ENCODE measurements at places on chromosomes 4 and X. TPM values are rescaled to one million over a fixed set of nuclear protein-coding genes. Genes with fewer than 3 reads are reported as not detected.

The BLOC1S4 gene
- 13.7 TPM for total RNA-seq

The OTC gene
- 2.4 TPM for total RNA-seq

The CXCL13 gene
- total RNA-seq = not detected

The CCDC110 gene
- 0.68 TPM for total RNA-seq

The AKAP14 gene
- total RNA-seq = not detected

The FOXR2 gene
- not detected for total RNA-seq

The CLGN gene
- total RNA-seq = 0.51 TPM

The GYPE gene
- 0.17 TPM for total RNA-seq

The IQSEC2 gene
- total RNA-seq = 3.9 TPM

The ALPK1 gene
- total RNA-seq = 4.4 TPM

The AKAP4 gene
- not detected for total RNA-seq

The NR0B1 gene
- not detected for total RNA-seq

The GPR50 gene
- not detected for total RNA-seq

The PTPN13 gene
- 0.37 TPM for total RNA-seq

The UGT2B10 gene
- total RNA-seq = not detected

The SYTL4 gene
- 52.4 TPM for total RNA-seq

The TEX13D gene
- not detected for total RNA-seq

The VSIG4 gene
- total RNA-seq = not detected

The FNIP2 gene
- 62.3 TPM for total RNA-seq

The PDE6B gene
- total RNA-seq = 7.5 TPM

The AREG gene
- 0.34 TPM for total RNA-seq

The ITIH6 gene
- not detected for total RNA-seq

The MAOB gene
- total RNA-seq = 0.23 TPM

The APOO gene
- 5.6 TPM for total RNA-seq

The CSAG3 gene
- total RNA-seq = not detected

The SLC6A8 gene
- 4.6 TPM for total RNA-seq

The SLC10A4 gene
- not detected for total RNA-seq

The CXCL9 gene
- not detected for total RNA-seq

The IRF2 gene
- total RNA-seq = 31.8 TPM

The PPP2R2C gene
- 0.34 TPM for total RNA-seq

The DDX53 gene
- not detected for total RNA-seq

The ZCCHC18 gene
- total RNA-seq = 1.4 TPM

The KLF8 gene
- total RNA-seq = 0.37 TPM

The APLN gene
- total RNA-seq = 124 TPM

The RASL11B gene
- total RNA-seq = not detected

The PRKG2 gene
- total RNA-seq = not detected

The ATP5ME gene
- total RNA-seq = 95.5 TPM

The HSFX4 gene
- not detected for total RNA-seq

The NDST3 gene
- 6.5 TPM for total RNA-seq

The CT45A10 gene
- not detected for total RNA-seq

The EXOC1L gene
- not detected for total RNA-seq

The PABPC4L gene
- 1.0 TPM for total RNA-seq

The WNK3 gene
- total RNA-seq = 0.60 TPM

The TXK gene
- total RNA-seq = 0.23 TPM

The GJB1 gene
- not detected for total RNA-seq

The GLRA2 gene
- not detected for total RNA-seq

The CYBB gene
- total RNA-seq = not detected

The TMEM129 gene
- 34.7 TPM for total RNA-seq

The MAGEC2 gene
- not detected for total RNA-seq

The FGFBP1 gene
- total RNA-seq = not detected

The PLAC8 gene
- total RNA-seq = 1.1 TPM

The GASK1B gene
- total RNA-seq = 205 TPM

The SLC38A5 gene
- 24.2 TPM for total RNA-seq

The SCRG1 gene
- total RNA-seq = under 0.01 TPM

The KIF4A gene
- 29.6 TPM for total RNA-seq

The LONRF3 gene
- 25.2 TPM for total RNA-seq

The CENPE gene
- total RNA-seq = 39.1 TPM

The JADE3 gene
- total RNA-seq = 10.9 TPM

The ART3 gene
- total RNA-seq = not detected
